Smooth muscle cell of the pulmonary artery (primary cell): ENCODE measurements at places on chromosomes 4 and X. TPM values are rescaled to one million over a fixed set of nuclear protein-coding genes. Genes with fewer than 3 reads are reported as not detected.

RTL9 gene
- total RNA-seq: 0.13 and 0.30 TPM in 2 replicates

LCORL gene
- 6.7 and 7.6 TPM in 2 replicates for total RNA-seq

UGT2A1 gene
- not detected in 2 replicates for total RNA-seq

GUCY1A1 gene
- total RNA-seq: 0.69 and 3.2 TPM in 2 replicates

GABRA4 gene
- under 0.01 TPM in 1 of 2 replicates, not detected in the other for total RNA-seq

TMEM31 gene
- not detected in 2 replicates for total RNA-seq

GPC3 gene
- total RNA-seq: 0.56 and 19.5 TPM in 2 replicates

SORBS2 gene
- total RNA-seq: 18.1 and 30.9 TPM in 2 replicates

XAGE1B gene
- total RNA-seq: not detected in 2 replicates

BMPR1B gene
- total RNA-seq: 0.53 and 0.72 TPM in 2 replicates

SPOCK3 gene
- 0.65 and 4.1 TPM in 2 replicates for total RNA-seq

PTTG2 gene
- 0.26 TPM in 1 of 2 replicates, not detected in the other for total RNA-seq

FAM47C gene
- not detected in 2 replicates for total RNA-seq

TBCK gene
- 55.9 and 65.1 TPM in 2 replicates for total RNA-seq

RAP2C gene
- 18.3 and 21.0 TPM in 2 replicates for total RNA-seq

SPACA5 gene
- total RNA-seq: not detected in 2 replicates

PRSS12 gene
- 13.1 and 16.6 TPM in 2 replicates for total RNA-seq

MAPK10 gene
- total RNA-seq: 8.8 and 19.0 TPM in 2 replicates

DGAT2L6 gene
- total RNA-seq: not detected in 2 replicates
